ENCODE measurements at places on chromosomes 3 and 15. TPM values are rescaled to one million over a fixed set of nuclear protein-coding genes. Genes with fewer than 3 reads are reported as not detected.

GRCh38 chr3:72721683-72722381, 126.4 kb downstream of the SHQ1 start:
- no peak for DNase-seq
- H3K27me3 ChIP-seq, result no peaks in the 10 kb centered on the region
- no peak overlapping the region for H3K4me3 ChIP-seq
- H3K27ac ChIP-seq, result peak overlapping the region; percentile 91
- H3K36me3 ChIP-seq, result no peaks in the 10 kb centered on the region

DNA sequence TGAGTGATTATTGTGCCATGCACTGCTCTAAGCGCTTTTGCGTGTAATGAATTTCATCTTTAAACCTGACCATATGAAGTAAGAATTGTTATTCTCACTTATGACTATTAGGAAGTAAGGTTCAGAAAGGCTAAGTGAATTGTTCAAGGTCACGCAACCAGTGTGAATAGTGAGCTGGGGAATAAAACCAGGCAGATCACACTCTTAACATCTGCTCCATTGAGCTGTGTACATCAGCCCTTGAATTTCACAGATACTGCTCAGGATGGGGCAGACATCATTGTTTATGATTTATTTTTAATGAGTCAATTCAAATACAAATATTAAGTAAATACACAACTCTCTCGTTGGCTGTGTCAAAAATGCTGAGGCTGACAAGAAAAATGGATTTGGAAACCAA, 184.5 kb downstream of the FNDC3B start:
- peaks cover 61% of the 10 kb centered on the region for H3K4me1 ChIP-seq
- no peak overlapping the region for H3K27ac ChIP-seq
- DNase-seq, result no peak

- no peak overlapping the region for H3K27ac ChIP-seq
- peaks cover 4% of the 10 kb centered on the region for H3K36me3 ChIP-seq
- peaks cover 18% of the 10 kb centered on the region for H3K4me1 ChIP-seq
- DNase-seq, result no peak
- H3K27me3 ChIP-seq, result no peaks in the 10 kb centered on the region
Observed at GRCh38 chr3:29521293-29521692, 240.4 kb downstream of the RBMS3 start.

DNA sequence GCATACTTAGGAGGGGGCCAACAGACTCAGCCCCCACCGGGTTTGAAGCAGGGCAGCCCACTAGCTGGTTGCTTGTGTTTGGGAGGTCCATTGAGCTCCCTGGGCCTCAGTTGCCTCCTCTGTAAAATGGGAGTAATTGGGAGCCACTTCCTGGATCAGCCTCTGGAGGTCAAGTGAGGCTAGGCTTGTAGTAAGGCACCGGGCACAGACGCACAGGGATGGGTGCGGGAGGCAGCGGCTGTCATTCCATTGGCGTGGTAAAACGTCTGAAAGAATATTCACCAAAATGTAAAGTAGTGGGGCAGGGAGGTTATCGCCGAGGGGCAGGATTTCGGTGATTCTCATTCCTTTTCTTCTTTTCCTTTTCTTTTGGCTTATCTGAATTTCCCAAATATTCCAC, 64.6 kb downstream of the TLE3 start:
- H3K4me1 ChIP-seq, result no peaks in the 10 kb centered on the region
- no peaks in the 10 kb centered on the region for H3K36me3 ChIP-seq
- no peaks in the 10 kb centered on the region for H3K27me3 ChIP-seq
- H3K27ac ChIP-seq, result no peak overlapping the region
- no peak for DNase-seq

The CTXN2 gene
- total RNA-seq, result not detected

The GHSR gene
- not detected for total RNA-seq

DNA sequence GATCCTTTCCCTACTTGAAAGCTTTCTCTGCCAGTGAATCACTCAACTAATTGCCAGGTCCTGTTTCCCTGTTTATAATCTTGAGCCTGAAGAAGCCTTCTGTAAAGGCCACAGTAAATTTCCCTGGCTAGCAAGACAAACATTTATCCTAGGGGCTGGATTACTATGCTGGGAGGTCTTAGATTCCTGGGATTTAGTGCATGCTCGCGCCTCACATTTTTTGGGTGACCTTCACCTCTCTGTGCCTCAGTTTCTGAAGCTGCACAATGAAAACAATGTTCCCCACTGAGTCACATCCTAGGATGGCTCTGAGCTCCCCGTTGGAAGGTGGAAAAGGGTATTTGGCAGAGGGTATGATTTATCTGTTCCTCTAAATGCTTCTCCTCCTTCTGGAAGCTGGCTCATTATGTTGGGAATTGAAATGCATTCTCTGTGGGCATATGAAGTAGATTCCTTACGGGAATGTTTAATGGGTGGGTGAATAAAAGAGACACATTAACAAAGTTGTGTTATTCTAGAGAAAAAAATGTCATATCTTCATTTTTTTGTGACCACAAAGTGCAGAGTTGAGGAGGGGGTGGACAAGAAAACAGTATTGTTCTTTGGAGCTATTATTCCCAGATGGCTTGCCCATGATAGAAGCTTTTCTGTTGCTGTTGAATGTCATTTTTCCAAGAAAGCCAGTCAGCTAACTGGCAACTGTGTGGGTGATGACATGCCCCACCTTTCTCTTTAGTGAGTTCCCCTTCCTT, 32.4 kb downstream of the LSM3 start:
- H3K4me1 ChIP-seq, result peaks cover 55% of the 10 kb centered on the region
- H3K4me3 ChIP-seq, result no peak overlapping the region
- peak overlapping the region; percentile 88 for H3K27ac ChIP-seq
- DNase-seq, result peak; percentile 97
- no peaks in the 10 kb centered on the region for H3K36me3 ChIP-seq
- H3K27me3 ChIP-seq, result no peaks in the 10 kb centered on the region

DNA sequence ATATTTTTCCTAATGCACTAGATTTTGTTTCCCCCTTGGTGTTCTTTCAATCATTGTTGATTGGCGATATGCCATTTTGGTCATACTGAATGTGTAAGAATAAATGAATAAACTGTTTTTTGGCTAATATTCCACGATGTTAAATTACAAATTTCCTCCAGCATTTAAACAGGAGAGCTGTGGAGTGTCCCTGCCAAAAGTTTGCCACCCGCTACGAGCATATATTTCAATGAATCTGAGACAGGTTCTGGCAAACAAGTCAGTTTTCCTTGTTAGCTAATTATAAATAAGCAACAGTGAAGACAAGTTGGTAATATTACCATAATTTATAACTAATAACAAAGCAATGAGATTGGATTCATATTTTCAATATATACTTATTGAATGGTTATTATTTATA, 777.6 kb downstream of the ROBO1 start:
- H3K27me3 ChIP-seq, result no peaks in the 10 kb centered on the region
- H3K4me3 ChIP-seq, result no peak overlapping the region
- H3K27ac ChIP-seq, result no peak overlapping the region
- H3K4me1 ChIP-seq, result peaks cover 17% of the 10 kb centered on the region
- H3K36me3 ChIP-seq, result no peaks in the 10 kb centered on the region

DNA sequence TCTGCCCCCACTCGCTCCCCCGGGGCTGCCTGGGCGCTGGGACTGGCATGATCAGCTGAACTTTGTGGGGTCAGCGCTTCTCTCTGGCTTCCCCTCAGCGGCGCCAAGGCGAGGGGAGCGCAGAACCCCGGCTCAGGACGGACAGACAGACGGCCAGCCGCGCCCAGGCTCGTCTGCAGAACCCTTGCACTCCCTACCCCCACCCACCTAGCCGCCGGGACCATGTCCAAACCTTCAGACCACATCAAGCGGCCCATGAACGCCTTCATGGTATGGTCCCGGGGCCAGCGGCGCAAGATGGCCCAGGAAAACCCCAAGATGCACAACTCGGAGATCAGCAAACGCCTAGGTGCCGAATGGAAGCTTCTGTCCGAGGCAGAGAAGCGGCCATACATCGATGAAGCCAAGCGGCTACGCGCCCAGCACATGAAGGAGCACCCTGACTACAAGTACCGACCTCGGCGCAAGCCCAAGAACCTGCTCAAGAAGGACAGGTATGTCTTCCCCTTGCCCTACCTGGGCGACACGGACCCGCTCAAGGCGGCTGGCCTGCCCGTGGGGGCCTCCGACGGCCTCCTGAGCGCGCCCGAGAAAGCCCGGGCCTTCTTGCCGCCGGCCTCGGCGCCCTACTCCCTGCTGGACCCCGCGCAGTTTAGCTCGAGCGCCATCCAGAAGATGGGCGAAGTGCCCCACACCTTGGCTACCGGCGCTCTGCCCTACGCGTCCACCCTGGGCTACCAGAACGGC, 621 bp downstream of the SOX14 start:
- no peaks in the 10 kb centered on the region for H3K36me3 ChIP-seq
- no peak overlapping the region for H3K4me3 ChIP-seq
- peaks cover 96% of the 10 kb centered on the region for H3K27me3 ChIP-seq
- no peaks in the 10 kb centered on the region for H3K4me1 ChIP-seq

- no peaks in the 10 kb centered on the region for H3K27me3 ChIP-seq
- no peak for DNase-seq
- no peaks in the 10 kb centered on the region for H3K36me3 ChIP-seq
- no peaks in the 10 kb centered on the region for H3K4me1 ChIP-seq
- no peak overlapping the region for H3K27ac ChIP-seq
Observed at GRCh38 chr3:7607676-7608075, 746.8 kb downstream of the GRM7 start.

DNA sequence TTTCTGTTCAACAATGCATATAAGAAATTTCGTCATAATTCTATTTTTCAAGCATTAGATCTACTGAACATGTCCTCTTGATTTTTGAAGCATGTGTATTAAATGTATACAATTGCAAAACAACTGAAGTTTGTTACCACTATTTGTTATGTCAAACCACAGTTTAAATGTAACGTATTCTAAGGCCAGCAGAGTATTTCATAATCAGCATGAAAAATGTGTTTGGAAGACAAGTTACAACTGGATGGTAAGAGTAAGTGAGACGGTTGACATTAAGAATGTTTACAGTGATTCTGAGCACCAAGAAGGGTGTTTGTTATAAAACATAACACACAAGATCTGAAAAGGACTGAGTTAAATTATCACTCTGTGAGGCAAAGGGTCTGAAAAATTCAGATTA, 738.4 kb downstream of the PLOD2 start:
- no peaks in the 10 kb centered on the region for H3K36me3 ChIP-seq
- no peak overlapping the region for H3K4me3 ChIP-seq
- H3K27me3 ChIP-seq, result no peaks in the 10 kb centered on the region
- H3K27ac ChIP-seq, result no peak overlapping the region
- DNase-seq, result no peak
- no peaks in the 10 kb centered on the region for H3K4me1 ChIP-seq

The SLC7A14 gene
- not detected for total RNA-seq

GRCh38 chr15:86489981-86490380, 410.3 kb downstream of the AGBL1 start:
- H3K4me3 ChIP-seq, result no peak overlapping the region
- H3K27me3 ChIP-seq, result no peaks in the 10 kb centered on the region
- H3K27ac ChIP-seq, result no peak overlapping the region
- no peak for DNase-seq

GRCh38 chr3:9110316-9110715, 139.1 kb downstream of the SRGAP3 start:
- no peak for DNase-seq
- no peaks in the 10 kb centered on the region for H3K27me3 ChIP-seq
- no peaks in the 10 kb centered on the region for H3K4me1 ChIP-seq
- no peaks in the 10 kb centered on the region for H3K36me3 ChIP-seq
- H3K27ac ChIP-seq, result no peak overlapping the region
- H3K4me3 ChIP-seq, result no peak overlapping the region

All from SJSA1 (cell line).